ENCODE measurements at places on chromosomes 12 and 14.

DNA sequence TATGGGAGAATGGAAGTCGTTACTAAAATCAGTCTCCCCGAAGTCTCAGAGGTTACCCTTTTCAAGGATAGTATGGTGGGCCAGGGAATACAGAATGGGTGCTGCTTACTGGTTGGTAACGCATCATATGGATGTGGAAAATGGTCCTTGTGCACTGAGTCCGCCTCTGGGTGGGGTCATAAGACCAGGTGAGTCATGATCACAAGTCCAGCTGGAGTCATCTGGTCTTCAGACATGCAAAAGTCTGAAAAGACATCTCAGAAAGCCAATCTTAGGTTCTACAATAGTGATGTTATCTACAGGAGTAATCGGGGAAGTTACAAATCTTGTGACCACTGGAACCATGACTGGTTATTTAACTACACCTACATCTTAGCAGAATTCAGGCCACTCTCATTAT, 71.9 kb upstream of the TCL1B start:
- peak; percentile 10 for DNase-seq

DNA sequence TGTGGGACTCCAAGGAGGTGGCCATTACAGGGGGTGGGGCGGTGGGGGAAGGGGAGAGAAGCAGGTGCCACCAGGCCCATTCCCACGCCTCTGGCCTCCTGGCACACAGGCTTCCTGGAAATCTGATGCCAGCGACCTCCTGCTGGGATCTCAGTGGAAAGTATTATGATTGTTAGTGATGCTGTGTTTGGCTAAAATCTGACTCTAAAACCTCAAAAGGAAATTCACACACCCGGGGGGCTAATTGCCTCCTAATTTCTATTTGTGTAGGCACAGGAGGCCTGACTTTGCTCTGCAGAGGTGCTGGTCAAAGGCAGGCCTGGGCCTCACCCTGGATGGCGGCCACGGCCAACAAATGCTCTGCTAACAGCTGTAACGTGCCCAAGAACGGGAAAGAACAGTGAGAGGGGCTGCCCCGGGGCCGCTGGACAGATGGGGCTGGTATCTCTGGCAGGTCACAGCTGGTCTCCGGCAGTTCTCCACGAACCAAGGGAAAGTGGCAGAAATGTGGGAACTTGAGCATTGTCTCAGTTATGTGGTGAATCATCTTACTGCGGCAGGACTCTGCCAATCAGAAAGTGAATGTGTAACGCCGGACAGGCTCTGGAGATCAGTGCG, 14.3 kb downstream of the FAM181A start:
- DNase-seq = no peak

DNA sequence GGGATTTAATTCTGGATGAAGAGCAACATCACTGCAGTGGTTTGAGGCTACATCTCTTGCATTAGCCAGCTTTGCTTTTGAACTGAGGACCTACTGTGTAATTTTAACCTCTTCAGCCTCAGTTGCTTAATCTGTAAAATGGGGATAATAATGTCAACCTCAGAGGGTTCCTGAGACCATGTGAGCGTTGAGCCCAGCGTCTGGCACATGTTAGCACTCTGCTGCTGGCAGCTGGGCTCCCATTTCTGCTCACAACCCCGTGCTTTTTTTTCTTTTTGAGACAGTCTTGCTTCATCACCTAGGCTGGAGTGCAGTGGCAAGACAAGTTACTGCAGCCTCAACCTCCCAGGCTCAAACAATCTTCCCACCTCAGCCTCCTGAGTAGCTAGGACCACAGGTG, 31.6 kb downstream of the TESC start:
- no peak for DNase-seq

GRCh38 chr14:104820669-104821228, 19.8 kb downstream of the ZBTB42 start:
- peak; percentile 75 for DNase-seq

GRCh38 chr12:9449181-9449580, 158.5 kb downstream of the KLRB1 start:
- DNase-seq = no peak

DNA sequence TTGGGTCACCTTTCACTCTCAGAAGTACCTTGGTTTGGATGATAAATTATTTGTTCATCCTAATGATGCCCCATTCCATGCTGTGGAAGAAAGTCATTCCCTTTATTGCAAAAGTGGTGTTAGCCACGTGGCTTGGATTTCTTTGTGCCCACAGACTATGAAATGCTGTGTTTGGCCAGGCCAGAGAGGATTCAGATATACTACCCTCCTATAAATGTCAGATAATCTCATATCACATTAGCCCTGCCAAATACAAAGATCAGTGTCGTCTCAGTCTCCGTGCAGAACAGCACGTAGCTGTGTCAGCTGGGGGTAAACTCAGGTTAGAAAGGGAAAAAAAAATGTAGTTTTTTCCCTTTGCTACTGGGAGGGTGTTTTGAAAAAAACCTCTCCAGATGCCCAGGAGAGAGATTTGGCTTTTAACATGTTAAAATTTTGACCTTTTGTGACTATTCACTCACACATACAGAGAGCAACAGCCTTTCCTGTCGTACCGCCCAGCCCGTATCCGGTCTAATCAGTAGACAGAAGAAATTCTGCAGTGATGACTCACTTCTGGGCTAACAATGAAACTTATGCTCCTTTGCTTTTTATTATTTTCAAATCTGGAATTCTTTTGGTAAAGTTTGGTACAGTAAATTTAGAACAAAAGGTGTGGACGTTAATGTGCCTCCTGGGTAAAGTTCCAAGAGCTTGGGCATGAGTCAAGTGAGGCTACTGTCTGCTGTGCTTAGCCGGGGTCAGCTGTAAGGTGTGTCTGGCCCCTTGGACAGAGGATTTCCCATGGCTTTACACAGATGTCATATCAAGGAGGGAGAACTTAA, 8.5 kb upstream of the PTPRB start:
- DNase-seq = no peak

- no peak for DNase-seq
Measured at GRCh38 chr14:28785096-28785952, 18.7 kb downstream of the FOXG1 start.

GRCh38 chr12:100745378-100746071, 49.1 kb upstream of the ANO4 start:
- no peak for DNase-seq

- peak; percentile 88 for DNase-seq
Measured at GRCh38 chr12:69105101-69105962, 134.0 kb upstream of the CPSF6 start.

- DNase-seq = no peak
Measured at GRCh38 chr12:68536885-68537485, 73.7 kb upstream of the RAP1B start.

GRCh38 chr14:64649383-64649998, 54.7 kb upstream of the PLEKHG3 start:
- no peak for DNase-seq

GRCh38 chr14:87767567-87767901, 225.4 kb downstream of the GALC start:
- DNase-seq = no peak

DNA sequence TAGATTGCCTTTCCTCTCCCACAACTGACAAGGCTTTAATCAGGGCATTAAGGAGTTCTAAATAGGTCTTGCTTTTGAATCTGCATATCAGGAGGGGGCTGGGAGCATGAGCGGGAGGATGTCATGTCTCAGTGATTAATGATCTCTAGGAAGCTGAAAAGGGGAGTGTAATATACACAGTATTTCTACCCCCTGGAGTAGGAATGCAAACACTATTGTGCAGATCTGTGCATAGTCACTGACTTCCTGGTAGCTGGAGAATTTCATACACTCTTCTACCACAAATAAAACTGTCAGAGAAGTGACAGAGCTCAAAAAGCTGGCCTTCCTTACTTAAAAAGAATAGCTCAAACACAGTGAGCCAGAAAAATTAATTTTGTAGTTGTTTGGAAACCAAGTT, 65.8 kb downstream of the RIC8B start:
- DNase-seq = peak; percentile 64

Data from NCI-H82 (cell line).